ENCODE measurements at places on chromosomes 1 and 21.

- no peak for DNase-seq
Observed at GRCh38 chr1:208880433-208881100, 636.4 kb upstream of the PLXNA2 start.

- DNase-seq = no peak
Observed at GRCh38 chr1:202599669-202600431, 110.4 kb downstream of the SYT2 start.

- DNase-seq = no peak
Observed at GRCh38 chr1:206779638-206780037, 7.3 kb upstream of the IL10 start.

- no peak for DNase-seq
Observed at GRCh38 chr1:13697738-13698137, 2.2 kb upstream of the PRDM2 start.

DNA sequence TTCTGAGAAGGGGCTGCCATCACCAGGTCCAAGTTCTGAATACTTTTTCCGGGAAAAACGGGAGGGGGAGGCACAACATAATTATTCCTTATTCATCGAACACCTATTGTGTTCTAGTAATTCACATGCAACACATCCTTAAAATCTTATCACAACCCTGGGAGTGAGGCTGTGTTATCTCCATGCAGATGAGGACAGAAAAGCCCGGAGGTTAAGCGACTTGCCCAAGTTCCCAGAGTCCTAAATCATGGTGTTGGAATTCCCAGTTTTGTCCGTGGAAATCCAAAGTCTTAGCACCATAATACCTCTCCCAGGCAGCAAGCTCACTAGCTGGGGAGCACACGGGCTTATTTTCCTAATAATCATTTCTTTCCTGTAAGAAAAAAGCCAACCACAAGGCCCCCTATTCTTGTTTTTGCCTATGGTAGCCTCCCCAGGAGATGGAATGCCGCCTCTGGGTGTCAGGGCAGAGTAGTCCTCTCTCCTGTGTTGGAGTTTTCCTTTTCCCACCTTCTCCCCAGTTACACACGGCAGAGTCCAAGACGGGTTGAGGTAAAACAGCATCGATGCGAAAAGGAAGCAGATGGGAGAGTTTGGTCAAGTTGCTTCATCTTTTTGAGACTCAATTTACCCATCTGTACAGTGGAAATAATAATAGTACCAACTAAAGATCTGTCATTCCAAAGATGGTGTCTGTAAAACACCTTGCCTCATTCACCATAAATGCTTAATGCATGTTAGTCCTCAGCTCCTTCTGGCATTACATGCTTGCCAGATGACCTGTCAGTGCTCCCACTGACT, 228.0 kb upstream of the TMEM51 start:
- no peak for DNase-seq

GRCh38 chr1:203405703-203406438, 54.9 kb upstream of the FMOD start:
- DNase-seq = no peak

DNA sequence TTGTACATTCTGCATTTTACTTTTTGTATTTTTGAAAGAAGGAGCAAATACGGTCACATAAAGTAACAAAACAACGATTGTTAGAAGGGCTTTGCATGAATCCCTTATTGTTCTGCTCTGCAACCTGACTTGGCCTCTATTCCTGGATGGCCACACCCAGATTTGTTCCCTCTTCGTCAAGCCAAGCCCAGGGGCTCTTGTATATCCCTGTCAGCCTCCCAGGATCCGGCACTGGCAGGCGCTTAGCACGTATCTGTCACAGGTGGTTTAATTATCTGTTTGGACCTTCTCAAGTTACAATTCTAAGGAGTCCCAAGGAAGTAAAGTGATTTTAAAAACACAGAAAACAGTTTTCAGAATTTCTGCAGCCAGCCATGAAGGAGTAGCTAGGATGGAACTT, 28.0 kb downstream of the CRYAA start:
- DNase-seq = no peak

- no peak for DNase-seq
Observed at GRCh38 chr1:204713541-204713940, 28.0 kb upstream of the LRRN2 start.

- DNase-seq = no peak
Observed at GRCh38 chr1:43867976-43868740, 65.4 kb upstream of the ARTN start.

GRCh38 chr1:237250055-237250454, 208.1 kb downstream of the RYR2 start:
- DNase-seq = no peak

GRCh38 chr1:117537291-117537920, 68.4 kb upstream of the TENT5C start:
- no peak for DNase-seq

DNA sequence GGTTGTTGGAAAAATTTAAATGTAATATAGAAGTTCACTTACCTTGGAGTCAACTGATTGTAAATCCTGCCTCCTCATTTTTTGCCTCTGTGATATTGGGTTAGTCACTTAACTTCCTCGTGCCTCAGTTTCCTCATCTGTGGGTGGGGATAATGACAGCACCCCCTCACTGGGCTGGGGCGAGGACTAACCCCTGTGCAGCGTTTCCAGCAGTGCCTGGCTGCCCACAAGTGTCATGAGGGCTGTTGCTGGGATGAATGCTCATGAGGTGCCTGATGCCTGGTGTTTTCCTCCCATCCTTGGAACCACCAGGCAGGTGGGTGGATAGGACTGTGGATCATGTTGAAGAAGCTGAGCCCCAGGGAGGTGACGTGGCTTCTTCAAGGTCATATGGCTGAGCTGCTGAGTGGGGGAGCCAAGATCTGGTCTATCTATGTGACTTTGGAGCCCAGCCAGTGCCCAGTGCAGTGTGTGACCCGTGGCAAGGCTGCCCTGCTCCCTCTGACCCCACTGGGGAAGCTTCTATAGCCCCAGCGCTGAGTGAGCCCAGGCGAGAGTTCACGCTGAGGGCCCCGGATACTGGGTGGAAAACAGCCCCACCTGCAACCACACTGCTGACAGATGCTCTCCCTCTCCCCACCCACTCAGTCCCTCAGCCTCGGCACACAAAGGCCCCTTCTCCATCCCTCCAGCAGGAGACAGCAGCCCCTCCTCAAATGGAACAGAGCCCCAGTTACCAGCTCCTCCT, 446.0 kb downstream of the PTPRU start:
- DNase-seq = no peak

GRCh38 chr21:40839521-40839920, 7.4 kb downstream of the DSCAM start:
- DNase-seq = no peak

DNA sequence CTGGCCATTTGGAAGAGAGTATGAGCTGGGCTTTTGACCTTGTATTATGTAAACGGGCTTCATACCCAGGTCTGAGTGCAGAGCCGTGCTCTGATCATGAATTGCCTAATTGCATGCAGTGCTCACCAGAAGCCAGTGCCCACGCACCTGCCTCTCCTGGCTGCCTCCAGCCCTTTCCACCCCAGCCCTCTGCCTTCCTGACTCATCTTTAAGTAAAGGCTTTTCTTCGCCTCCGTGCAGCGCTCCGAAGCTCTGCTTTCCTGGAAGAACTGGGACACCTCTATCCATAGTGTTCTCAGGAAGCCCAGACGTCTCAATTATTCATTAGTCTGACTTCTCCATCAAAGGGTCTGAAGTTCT, 413.7 kb downstream of the PTPRU start:
- no peak for DNase-seq

DNA sequence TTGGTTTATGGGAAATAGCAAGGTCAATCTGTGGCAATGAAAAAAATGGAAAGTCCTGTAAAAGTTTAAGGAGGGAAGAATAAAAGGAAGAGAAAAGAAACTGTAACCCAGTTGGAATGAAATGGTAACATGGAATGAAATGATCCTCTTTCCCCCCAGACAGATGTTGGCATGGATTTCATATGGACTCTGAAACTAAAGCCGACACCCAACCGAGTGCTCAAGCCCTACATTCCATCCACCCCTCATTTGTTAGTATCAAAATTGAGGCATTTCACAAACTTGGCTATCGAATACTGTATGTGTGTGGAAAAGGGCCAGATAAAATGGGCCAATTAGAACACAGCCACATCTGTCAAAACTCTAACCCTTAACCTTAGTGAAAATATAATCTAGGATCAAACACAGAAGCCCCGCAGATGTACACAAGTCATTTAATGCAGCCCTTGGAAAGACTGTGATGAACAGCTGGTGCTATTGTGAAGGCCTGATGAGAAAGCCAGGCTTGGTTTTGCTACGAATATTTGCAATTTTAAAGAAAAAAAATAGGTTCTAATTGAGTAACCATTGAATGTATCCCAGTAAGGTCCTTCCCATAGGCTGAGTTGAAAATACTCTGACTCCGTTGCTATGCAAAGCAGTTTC, 72.6 kb upstream of the RGL1 start:
- DNase-seq = no peak

GRCh38 chr1:100353988-100354387, 1.7 kb downstream of the CDC14A start:
- no peak for DNase-seq

- no peak for DNase-seq
Observed at GRCh38 chr1:245389873-245390272, 235.1 kb downstream of the KIF26B start.

DNA sequence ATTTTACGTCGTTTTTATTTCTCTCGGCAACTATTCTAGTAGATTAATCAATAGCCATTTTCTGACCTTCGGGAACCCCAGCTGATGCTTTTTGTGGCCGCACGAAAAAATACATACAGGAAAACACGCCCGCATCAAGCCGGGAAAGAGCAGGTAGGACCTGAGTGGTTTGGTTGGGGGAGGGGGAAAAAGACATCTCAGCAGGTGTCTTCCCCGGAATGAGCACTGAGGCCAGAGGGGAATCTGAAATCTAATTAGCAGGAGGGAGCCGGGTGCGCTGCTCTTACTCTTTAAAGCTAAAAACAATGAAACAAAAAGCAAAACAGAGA, 618 bp upstream of the FOXD3 start:
- DNase-seq = no peak

DNA sequence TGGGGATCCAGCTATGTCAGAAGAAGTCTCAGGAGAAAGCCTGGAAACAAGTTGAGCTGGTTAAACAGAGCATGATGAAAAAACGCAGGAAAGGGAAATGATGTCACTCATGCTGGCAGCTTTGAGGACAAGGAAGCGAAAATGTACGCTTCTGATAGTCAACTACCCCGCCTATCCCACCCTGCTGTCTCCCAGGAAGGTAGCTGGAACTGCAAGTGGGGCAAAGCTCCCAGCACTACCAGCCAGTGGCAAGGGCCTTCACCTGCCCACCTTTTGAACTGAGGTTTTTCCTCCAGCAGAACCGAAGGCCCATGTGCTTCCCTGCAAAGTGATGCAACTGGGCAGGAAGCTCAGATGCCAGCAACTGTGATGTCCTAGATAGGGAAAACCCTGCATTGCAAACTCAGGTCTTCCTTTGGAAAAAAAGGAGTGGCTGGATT, 6.3 kb upstream of the IL20 start:
- DNase-seq = no peak

GRCh38 chr1:3570066-3570986, 41.0 kb downstream of the MEGF6 start:
- no peak for DNase-seq

GRCh38 chr1:233389169-233389568, 61.6 kb downstream of the MAP3K21 start:
- no peak for DNase-seq

DNA sequence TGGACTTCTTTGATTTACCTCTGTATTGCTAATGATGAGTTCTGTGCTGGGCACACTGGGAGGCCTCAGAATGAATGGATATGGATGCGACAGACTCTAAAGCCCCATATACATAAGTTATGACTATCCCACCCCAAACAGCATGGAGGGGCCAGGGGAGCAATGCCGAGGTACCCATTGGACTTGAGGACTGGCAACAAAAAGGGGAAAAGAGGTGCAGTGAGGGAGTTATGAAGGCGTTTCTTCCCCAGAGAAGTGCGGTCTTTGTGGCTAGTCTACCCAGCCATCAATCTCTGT, 15.2 kb upstream of the CDCA8 start:
- DNase-seq = no peak

GRCh38 chr1:206112600-206113301, 4.4 kb downstream of the AVPR1B start:
- DNase-seq = no peak

GRCh38 chr1:242800521-242800920, 276.0 kb upstream of the PLD5 start:
- no peak for DNase-seq

DNA sequence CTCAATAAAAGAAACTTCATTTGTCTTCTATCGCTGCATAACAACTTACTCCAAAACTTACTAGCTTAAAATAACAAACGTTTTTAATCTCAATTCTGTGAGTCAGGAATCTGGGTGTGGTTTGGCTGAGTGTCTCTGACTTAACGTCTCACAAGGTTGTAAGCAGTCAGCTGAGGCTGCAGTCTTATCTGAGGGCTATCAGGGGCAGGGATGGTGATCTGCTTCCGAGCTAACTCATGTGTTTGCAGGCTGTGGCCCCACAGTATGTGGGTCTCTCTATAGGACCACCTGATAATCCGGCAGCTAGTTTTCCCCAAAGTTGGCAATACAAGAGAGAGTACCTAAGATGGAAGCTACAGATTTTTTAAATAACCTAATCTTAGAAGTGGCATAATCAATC, 234.2 kb upstream of the FGGY start:
- DNase-seq = no peak

DNA sequence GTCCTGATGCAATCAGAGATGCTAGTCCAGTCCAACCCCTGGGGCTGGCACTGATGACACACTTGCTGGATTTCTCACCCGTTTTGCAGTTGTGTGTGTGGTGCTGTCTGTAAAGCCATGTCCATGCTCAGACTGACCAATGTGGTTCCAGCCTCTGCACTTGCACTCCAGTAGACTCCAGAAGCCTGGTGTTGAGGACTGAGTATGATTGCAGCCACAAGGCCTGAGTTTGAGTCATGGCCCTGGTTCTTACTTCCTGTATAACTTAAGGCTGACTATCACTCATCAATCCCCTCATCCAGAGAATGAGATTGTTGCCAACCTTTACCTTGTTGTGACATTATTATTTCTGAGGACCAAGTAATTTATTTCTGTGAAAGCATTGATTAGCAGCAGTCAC, 34.8 kb upstream of the IKBKE start:
- no peak for DNase-seq

GRCh38 chr1:43952731-43953346, 6.1 kb downstream of the IPO13 start:
- DNase-seq = no peak

GRCh38 chr1:117366177-117367045, 838 bp upstream of the MAN1A2 start:
- DNase-seq = peak; percentile 69

- no peak for DNase-seq
Observed at GRCh38 chr1:23597635-23598388, 38.5 kb upstream of the ID3 start.

- DNase-seq = no peak
Observed at GRCh38 chr21:33578214-33578613, 10.3 kb downstream of the DONSON start.

DNA sequence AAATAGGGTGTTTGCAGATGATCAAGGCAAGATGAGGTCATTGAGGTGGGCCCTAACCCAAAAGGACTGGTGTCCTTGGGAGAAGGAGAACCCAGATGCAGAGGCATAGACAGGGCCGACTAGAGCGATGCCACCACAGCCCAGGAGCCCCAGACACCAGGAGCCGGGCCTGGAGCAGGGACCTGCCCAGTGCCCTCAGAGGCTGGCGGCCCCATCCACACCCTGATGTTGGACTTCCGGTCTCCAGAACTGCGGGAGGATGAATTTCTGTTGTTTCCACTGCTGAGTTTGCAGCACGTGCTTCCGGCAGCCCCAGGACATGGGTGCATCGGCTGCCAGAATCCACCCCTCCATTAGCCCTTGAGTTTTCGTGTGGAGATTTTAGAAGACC, 7.2 kb upstream of the ACTRT2 start:
- no peak for DNase-seq

- DNase-seq = no peak
Observed at GRCh38 chr1:42689912-42690311, 7.7 kb downstream of the YBX1 start.

Measured in stimulated activated CD4-positive, alpha-beta T cell treated with anti-CD3 and anti-CD28 coated beads, Interleukin-1b, Interleukin-23, amount 100 ng/mL, for 4 hours (primary cell).